Peyer's patch (tissue), 4 donors: ENCODE measurements at places on chromosomes 1 and 21. TPM values are rescaled to one million over a fixed set of nuclear protein-coding genes. Genes with fewer than 3 reads are reported as not detected.

CAMTA1 gene
- total RNA-seq = 57.4 TPM

SLC6A17 gene
- 0.13 TPM for total RNA-seq

CRABP2 gene
- total RNA-seq = not detected

CACYBP gene
- total RNA-seq = 139 TPM

EXTL1 gene
- total RNA-seq = not detected

MAN1C1 gene
- total RNA-seq = 4.4 TPM

TRIM17 gene
- not detected for total RNA-seq

ENTREP3 gene
- total RNA-seq = 20.7 TPM

AKR7A3 gene
- 60.2 TPM for total RNA-seq

TDRD10 gene
- 3.5 TPM for total RNA-seq

FCRL5 gene
- total RNA-seq = 19.0 TPM

DNA sequence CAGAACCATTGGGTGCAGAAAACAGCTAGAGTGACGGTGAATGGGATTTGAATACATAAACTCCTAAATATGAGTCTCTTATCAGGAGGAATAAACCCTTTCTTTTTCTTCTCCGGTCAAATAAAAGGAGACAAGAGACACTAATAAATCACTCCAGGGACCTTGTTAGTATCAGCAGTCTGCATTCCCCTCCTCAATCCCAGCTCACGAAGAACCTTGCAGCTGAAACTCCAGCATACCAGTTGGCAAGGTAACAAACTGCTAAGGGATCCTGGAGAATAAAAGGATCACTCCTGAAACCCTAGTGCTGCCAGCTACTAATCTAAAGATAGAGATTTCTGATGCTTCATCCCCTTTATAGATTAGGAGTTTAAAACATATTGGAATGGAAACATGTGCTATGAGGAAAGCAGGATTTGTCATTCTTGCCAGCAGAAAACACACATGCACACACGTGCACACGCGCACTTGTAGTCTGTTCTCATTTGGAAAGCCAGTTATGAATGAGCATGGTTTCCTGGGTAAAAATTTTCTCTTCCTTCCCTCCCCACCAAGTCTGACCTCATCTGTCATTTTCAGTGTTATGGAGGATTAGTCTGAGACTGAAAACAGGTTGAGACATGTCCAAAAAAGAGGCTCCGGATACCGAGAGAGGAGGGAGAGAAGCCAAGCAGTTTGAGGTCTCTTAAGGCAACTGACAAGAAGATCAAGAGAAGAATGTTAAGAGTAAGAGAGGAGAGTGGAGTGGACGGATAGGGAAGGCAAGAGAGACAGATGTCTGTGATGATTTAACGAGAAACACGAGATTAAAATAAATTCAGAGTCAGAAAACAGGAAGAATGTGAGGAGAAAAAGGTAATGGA is 10.9 kb downstream of the IER5 start:
- H3K4me1 ChIP-seq = no peaks in the 10 kb centered on the region
- no peak overlapping the region for H3K27ac ChIP-seq
- no peak overlapping the region for H3K4me3 ChIP-seq
- H3K27me3 ChIP-seq = no peaks in the 10 kb centered on the region
- no peaks in the 10 kb centered on the region for H3K36me3 ChIP-seq

GRCh38 chr1:19664453-19665185 is at the start of gene HTR6:
Gene HTR6 (plus strand): TSS chr1:19664875. CDS start chr1:19665754, 879 bp downstream.
- no peak for DNase-seq
- H3K36me3 ChIP-seq = no peaks in the 10 kb centered on the region
- H3K27ac ChIP-seq = no peak within 1 kb of the TSS
- peak within 1 kb of the TSS; percentile 42 for H3K4me3 ChIP-seq

GRCh38 chr1:175164751-175165150 is 27.8 kb downstream of the KIAA0040 start:
- H3K27me3 ChIP-seq = no peaks in the 10 kb centered on the region
- H3K4me3 ChIP-seq = no peak overlapping the region
- no peaks in the 10 kb centered on the region for H3K36me3 ChIP-seq
- H3K27ac ChIP-seq = no peak overlapping the region
- DNase-seq = no peak

GRCh38 chr1:26900815-26901511 is 696 bp upstream of the GPATCH3 start:
- peak overlapping the region; percentile 82 for H3K4me3 ChIP-seq
- H3K27ac ChIP-seq = peak overlapping the region; percentile 84
- no peaks in the 10 kb centered on the region for H3K27me3 ChIP-seq

GRCh38 chr1:67308136-67308535 is 463 bp downstream of the IL12RB2 start:
- H3K4me1 ChIP-seq = peaks cover 13% of the 10 kb centered on the region
- no peaks in the 10 kb centered on the region for H3K27me3 ChIP-seq
- DNase-seq = no peak
- no peak overlapping the region for H3K27ac ChIP-seq
- H3K36me3 ChIP-seq = no peaks in the 10 kb centered on the region

- no peaks in the 10 kb centered on the region for H3K4me1 ChIP-seq
- H3K27me3 ChIP-seq = no peaks in the 10 kb centered on the region
- H3K4me3 ChIP-seq = no peak overlapping the region
- no peaks in the 10 kb centered on the region for H3K36me3 ChIP-seq
Measured at GRCh38 chr1:187157552-187157951, 328.8 kb downstream of the PLA2G4A start.

DNA sequence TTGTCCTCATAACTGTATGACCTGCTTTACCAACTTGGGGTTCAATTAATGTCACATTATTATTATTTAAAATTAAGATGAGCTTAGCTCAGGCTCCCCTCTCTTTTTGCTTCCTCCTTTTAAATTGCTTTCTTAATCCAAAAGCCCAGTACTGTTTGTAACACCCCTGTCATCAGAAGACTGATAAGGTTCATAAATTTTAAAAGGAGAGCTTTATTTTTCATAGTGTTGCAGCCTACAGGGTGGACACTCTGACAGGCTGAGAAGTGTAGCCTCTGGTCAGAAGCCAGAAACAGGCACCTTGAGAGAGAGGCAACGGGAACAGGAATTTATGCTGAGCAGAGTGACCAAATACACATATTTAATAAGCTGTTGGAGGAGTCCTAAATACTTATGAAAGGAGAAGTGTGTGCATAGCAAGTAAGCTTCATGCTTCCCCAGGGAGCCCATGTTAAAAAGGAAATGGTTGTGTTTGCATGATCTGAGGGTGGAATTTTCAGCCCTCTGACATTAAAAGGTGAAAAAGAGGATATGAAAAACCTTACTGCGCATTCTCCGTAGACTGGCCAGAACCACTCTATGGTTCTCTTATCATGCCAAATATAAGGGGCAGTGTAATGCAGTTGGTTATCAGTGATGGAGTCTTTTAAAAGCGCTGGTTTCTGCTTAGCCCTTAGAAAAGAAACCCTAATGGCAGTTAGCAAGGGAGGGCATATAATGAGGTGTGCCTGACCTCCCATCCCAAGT is 30.5 kb upstream of the FGGY start:
- H3K36me3 ChIP-seq = no peaks in the 10 kb centered on the region
- H3K4me1 ChIP-seq = no peaks in the 10 kb centered on the region
- H3K27ac ChIP-seq = peak overlapping the region; percentile 31
- H3K4me3 ChIP-seq = no peak overlapping the region
- DNase-seq = no peak

DNA sequence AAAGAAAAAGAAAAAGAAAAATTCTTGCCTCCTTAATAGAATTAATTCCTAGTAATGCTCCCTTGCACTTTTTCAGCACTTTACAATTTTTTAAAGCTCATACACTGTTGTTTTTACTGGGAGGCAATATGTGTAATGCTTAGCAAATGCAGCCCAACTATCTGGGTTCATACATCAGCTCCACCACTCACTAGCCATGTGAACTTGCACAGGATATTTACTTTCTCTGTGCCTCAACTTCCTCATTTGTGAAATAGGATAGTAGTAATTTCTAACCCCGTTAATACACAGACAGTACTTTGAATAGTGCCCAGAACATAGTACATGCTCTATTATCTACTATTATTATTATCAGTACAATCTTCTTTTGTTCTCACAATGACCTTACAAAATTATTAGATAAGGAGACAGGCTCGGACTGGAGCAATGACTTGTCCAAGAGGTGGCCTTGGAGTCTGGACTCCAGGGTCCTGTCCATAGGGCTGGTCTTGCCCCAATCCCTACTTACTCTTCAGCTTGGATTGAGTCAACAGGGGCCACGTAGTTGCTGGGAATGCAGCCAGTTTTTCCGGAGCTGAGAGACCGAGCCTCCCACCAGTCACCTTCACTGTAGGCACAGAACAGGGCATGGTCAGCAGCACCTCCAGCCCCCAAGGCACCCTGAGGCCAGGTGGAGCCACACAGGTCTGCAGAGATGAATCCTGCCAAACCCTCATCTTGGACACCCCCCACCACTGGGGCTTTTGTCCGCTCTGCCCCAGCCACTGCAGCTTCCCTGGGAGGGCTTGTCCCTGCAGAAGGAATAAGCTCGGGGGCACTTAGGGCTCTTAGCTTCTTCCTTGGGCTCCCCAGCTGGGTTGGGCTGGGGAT is 13.7 kb downstream of the FGR start:
- no peak overlapping the region for H3K27ac ChIP-seq
- H3K27me3 ChIP-seq = no peaks in the 10 kb centered on the region
- no peaks in the 10 kb centered on the region for H3K36me3 ChIP-seq
- DNase-seq = no peak

- no peaks in the 10 kb centered on the region for H3K27me3 ChIP-seq
- no peak for DNase-seq
- no peaks in the 10 kb centered on the region for H3K4me1 ChIP-seq
- H3K36me3 ChIP-seq = no peaks in the 10 kb centered on the region
Measured at GRCh38 chr21:27515676-27516075, 548.8 kb upstream of the ADAMTS5 start.

- no peaks in the 10 kb centered on the region for H3K4me1 ChIP-seq
- no peaks in the 10 kb centered on the region for H3K27me3 ChIP-seq
- peak; percentile 46 for DNase-seq
- no peak overlapping the region for H3K27ac ChIP-seq
- H3K4me3 ChIP-seq = no peak overlapping the region
Measured at GRCh38 chr1:232923739-232924386, 26.5 kb upstream of the NTPCR start.

DNA sequence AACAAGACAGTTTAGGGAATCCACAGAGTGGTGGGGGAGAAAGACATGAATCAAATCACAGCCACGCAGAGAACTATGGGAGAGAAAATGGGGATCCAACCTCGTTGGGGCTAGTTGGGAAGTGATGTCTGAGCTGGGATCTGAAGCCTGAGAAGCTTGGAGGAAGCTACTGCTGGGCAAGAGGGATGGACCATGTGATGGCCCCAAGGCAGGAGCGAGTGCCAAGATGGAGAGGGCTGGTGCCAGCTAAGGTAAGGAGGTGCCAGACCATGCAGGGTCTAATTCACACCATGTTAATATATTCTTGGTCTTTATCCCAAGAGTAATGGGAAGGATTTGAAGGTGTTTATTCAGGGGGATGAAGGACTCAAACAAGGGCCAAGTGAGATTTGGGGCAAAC is 18.2 kb upstream of the TCEA3 start:
- no peak for DNase-seq
- no peaks in the 10 kb centered on the region for H3K36me3 ChIP-seq
- H3K4me3 ChIP-seq = no peak overlapping the region

DNA sequence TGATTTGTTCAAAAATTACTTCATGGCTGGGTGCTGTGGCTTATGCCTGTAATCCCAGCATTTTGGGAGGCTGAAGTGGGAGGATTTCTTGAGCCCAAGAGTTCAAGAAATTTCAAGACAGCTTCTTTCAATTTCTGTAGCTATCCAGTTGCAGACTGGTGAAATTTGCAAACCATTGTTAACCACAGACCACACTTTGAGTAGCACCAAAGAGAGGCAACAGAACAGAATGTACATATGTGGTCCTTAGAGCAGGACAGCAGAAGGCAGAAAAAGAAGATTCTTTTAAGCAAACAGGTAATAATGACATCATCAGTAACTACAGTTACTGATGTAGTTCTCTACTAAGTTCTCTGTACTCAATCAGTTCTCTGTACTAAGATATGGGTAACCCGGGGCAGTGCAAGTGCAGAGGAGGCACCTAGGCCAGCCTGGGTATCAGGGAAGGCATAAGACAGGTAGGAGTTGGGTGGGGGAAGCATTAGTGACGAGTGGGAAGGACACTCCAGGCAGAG is 5.5 kb upstream of the KLF17 start:
- H3K4me1 ChIP-seq = no peaks in the 10 kb centered on the region
- H3K36me3 ChIP-seq = no peaks in the 10 kb centered on the region
- H3K4me3 ChIP-seq = no peak overlapping the region

- no peak overlapping the region for H3K4me3 ChIP-seq
- DNase-seq = no peak
- no peaks in the 10 kb centered on the region for H3K27me3 ChIP-seq
- H3K4me1 ChIP-seq = no peaks in the 10 kb centered on the region
- no peak overlapping the region for H3K27ac ChIP-seq
Measured at GRCh38 chr21:28308516-28308915, 684.2 kb downstream of the LTN1 start.

DNA sequence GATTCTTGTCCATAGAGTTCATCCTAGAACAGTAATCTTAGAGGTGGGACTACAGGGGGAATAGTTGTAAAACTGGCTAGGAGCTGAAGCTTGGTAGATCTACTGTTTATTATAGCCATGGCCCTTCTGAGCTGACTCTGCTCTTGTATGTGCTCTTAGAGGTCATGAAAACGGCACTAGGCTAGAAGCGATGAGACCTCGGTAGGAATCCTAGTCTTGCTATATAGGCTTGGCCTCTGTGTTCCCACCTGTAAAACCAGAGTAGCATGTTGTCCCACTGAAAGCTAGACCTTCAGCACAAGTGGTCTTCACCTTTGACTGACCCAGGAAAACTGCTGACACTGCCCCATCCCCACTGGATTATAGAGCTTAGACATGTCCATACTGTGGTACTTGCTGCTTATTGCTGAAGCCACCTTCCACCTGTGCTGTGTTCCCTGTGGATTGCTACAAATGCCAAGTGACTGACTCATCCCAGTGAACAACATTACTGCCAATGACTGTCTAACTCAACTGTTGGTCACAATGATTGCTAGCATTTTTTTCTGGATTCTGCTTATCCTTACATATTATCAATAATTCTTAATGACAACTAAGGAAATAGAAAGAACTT is 23.0 kb upstream of the PIGC start:
- H3K4me1 ChIP-seq = no peaks in the 10 kb centered on the region
- peak overlapping the region; percentile 79 for H3K27ac ChIP-seq
- no peak overlapping the region for H3K4me3 ChIP-seq
- H3K27me3 ChIP-seq = no peaks in the 10 kb centered on the region

GRCh38 chr21:45085700-45086099 is 11.3 kb downstream of the ADARB1 start:
- H3K27ac ChIP-seq = no peak overlapping the region
- H3K27me3 ChIP-seq = no peaks in the 10 kb centered on the region
- H3K4me1 ChIP-seq = no peaks in the 10 kb centered on the region

- H3K4me1 ChIP-seq = peaks cover 20% of the 10 kb centered on the region
- H3K27ac ChIP-seq = peak overlapping the region; percentile 80
- no peaks in the 10 kb centered on the region for H3K27me3 ChIP-seq
- peak overlapping the region; percentile 52 for H3K4me3 ChIP-seq
- no peaks in the 10 kb centered on the region for H3K36me3 ChIP-seq
Measured at GRCh38 chr21:43727519-43728153, 8.7 kb downstream of the PDXK start.

GRCh38 chr1:209412566-209412965 is 170.9 kb upstream of the CAMK1G start:
- H3K27me3 ChIP-seq = no peaks in the 10 kb centered on the region
- no peaks in the 10 kb centered on the region for H3K4me1 ChIP-seq
- no peak for DNase-seq
- H3K36me3 ChIP-seq = no peaks in the 10 kb centered on the region
- no peak overlapping the region for H3K27ac ChIP-seq
- no peak overlapping the region for H3K4me3 ChIP-seq
